ENCODE measurements at places on chromosomes 2 and 18.

- DNase-seq = no peak
Observed at GRCh38 chr2:135586148-135586547, 54.9 kb downstream of the R3HDM1 start.

DNA sequence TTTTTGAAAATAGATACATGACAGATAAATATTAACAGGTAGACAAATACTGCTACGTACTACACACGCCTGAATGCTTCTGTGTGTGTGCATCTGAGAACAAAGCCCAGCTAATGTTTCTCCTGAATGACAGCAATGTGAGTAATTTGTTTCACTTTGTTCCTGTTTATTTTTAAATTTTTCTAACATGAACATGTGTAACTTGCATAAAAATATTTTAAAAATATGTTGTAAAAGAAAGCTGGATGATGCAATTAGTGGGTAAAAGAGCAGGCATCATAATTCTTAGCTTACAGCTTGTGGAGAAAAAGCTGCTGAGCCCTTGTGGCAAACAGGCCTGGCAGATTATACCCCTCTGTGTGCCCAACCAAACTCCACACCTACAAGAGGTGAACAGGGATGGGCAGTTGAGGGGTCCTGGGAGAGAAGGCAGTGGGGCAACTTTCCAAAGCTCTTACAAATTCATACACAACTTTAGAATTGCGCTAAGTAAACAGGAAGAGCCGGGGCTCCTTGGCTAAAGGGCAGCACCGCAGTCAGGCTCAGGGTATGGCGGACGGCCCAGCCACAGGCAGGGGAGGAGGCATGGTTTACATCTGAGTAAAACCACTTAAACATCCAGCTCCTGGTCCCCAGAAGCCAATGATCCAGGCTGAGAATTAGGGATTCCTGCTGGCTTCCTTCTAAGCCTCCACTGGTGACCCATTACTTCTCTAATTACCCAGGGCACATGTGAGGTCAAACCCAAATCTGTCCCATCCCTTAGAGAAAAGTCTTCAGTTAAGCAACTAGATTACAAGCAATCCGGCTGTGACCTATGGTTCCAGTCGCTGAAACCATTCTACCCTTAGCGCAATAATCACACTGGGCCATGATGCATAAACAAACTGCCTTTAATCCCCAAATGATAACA is 14.0 kb downstream of the PXDN start:
- DNase-seq = no peak

DNA sequence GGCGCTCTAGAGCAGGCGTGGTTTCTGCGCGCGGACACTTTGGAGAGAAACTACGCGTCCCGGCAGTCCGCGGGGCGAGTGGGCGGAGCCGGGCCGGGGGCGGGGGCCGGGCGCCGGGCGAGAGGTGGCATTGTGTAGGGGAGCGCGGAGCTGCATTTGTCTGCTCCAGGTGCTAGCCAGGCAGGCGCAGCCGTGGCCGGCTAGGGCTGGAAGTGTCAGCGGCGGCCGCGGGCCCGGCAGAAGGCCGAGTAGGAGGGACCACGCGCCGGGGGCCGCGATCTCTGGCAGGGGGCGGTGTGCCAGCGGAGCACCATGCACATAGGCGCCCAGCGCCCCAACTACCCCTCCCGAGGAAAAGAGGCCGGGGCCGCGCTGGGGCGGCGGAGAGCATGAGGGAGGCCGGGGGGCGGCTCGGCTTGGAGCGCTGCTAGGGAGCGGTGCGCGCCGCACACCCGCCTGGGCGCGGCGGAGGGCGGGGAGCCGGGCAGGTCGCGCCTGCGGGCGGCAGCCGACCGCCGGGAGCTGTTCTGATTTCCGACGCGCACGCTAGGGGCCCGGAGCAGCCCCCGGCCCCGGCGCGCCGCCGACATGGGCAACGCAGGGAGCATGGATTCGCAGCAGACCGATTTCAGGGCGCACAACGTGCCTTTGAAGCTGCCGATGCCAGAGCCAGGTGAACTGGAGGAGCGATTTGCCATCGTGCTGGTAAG is at the start of gene FMNL2:
Gene FMNL2 (plus strand): TSS at position 159 of the 710 bp plus-strand sequence.
- DNase-seq = no peak

DNA sequence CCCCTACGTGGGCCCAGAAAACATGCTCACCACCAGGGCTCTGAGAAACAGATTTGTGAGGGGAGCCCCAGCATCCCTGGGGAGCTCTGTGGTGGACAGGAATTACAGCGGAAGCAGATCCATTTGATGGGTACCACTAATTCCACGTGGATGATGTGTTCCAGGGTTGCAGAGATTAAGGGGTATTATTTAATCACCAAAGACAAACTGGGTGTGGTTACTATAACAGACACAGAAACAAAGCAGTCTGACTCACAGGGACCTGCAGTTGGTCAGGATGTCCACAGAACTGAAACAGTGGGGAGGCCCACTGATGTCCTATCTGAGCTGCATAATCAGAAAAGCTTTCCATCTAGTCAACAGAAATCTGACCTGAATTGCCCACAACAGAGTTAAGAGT is 65.8 kb downstream of the PSMG2 start:
- no peak for DNase-seq

DNA sequence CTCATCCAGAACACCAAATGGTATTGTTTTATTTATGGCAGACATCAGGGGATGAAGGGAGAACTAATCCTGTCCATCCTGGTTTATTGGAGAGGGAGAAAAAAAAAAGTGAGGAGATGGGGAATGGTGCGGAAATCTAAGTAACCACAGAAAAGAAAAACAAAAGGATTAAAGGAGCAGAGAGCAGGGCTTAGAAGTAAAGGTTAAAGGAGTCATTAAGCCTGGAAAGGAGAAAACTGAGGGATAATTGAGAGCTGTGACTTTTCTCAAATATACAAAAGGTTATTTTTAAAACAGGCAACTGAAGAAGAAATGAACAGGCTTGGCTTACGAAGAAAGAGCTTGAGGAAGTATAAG is 127.2 kb upstream of the PPP1CB start:
- no peak for DNase-seq

DNA sequence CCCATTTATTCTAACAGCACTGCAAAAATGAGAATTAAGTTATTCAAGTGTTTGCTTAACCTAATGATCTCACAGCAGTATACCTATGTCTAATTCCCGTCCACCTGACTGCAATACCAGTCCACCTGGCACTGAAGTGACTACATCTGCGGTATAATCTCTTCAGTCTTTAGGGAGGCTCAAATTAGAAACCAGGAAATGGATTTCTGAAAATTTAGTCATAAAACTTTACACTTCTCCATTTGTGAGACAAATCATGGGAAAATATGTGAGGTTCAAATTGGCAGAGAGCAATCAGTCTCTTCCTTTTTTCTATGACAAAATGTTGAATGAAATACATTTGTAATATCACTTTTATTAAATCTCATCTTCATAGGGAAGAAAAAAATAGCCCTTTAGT is 33.0 kb downstream of the FTCDNL1 start:
- DNase-seq = no peak

GRCh38 chr18:688323-688722 is 24.1 kb downstream of the ENOSF1 start:
- DNase-seq = no peak

GRCh38 chr2:158255257-158255656 is 153.6 kb downstream of the UPP2 start:
- no peak for DNase-seq

DNA sequence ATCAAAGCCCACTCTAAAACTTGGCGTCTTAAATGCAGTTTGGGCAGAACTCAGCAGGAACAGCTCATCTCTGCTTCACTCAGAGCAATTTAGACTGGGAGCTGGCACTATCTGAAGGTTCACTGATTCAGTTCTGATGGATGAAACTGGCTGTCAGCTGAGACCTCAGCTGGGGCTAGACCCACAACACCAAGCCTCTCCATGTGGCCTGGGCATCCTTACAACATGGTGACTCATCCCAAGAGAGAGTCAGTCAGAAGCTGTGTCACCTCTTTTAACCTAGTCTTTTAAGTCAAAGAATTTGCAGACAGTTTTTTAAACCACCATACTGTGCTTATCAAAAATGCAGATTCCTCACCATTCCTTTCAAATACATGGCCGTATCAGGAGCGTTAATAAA is 62.6 kb upstream of the ZNF397 start:
- no peak for DNase-seq

DNA sequence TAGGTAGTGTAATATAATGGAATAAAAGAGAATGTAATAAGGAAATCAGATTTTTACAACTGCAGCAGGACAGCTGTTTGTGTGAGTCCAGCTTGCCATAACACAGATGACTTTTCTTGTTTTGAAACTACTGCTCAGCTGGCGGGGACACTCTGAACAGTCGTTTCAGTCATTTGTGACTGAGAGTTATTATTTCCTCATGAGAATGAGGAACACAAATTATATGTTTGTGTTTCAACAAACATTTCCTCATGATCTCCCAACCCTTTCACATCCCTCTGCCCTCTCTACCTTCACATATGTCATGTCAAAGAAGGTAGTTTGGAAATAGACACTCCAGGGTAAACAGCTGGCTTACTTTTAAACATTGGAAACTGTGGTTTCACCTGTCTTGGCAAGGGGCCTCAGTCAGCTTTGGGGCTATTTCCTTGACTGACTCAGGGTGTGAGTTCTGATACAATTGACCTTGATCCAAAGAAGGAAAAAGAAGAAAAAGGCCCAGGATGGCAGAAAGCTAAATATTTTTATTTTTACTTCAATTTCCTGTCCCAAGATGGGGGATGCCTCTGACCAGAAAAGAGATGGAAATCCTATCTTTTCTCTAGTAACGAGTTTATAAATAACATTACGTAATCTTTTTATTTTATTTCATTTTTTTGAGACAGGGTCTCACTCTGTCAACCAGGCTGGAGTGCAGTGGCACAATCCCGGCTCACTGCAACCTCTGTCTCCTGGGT is 593 bp downstream of the SP140L start:
- no peak for DNase-seq

DNA sequence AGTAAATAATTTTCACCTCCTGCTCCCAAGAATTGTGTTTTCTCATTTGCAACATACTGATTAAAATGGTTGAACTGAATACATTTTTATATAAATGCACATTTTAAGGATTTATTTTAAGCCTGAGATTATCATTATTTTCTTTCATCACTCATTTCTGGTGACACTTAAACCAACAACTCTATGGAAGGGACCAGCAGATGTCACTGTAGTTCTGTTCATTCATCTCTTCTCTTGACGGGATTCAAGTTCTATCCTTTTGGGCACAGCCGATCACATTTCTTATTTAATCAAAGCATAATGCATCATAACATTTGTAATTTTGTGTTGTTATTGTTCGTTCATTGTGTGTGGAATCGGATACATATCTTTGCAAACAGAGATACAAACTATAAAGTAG is 417.9 kb downstream of the HRH4 start:
- no peak for DNase-seq

- no peak for DNase-seq
Observed at GRCh38 chr2:232292395-232293154, 86.0 kb upstream of the ALPP start.

GRCh38 chr2:170156592-170156991 is 21.4 kb upstream of the MYO3B start:
- DNase-seq = no peak

- DNase-seq = no peak
Observed at GRCh38 chr2:79235135-79235534, 75.6 kb upstream of the REG3A start.

DNA sequence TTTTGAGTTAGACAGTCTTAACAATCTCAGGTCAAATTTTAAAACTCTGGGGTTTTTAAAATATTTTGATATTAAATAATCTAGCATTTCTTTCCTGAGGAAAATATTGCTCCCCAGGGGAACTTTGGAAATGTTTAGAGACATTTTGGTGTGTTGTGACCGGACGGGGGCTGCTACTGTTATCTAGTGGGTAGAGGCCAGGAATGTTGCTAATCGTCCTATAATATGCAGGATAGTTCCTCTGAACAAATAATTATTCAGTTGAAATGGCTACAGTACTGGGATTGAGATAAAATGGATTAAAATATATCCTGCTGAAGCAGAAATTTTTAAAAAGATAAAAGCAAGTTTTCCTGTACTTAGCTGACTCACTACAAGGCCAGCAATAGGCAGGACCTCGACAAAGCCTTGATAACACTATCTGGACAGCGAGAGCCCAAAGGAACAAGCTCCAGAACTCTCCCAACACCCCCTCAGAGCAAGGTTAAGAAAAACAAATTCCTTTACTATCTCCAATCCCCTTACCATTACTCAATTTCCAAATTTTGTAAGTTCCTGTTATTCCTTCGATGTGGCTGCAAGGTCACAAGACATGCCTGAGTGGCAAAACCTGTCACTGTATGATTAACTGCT is 1407.4 kb downstream of the SUCLG1 start:
- no peak for DNase-seq

Data from stimulated activated CD8-positive, alpha-beta memory T cell treated with anti-CD3 and anti-CD28 coated beads, Interleukin-15, amount 100 ng/mL, for 1 hour (primary cell).